Sigmoid colon (tissue), 7 donors: ENCODE measurements at places on chromosomes 2 and 18. TPM values are rescaled to one million over a fixed set of nuclear protein-coding genes. Genes with fewer than 3 reads are reported as not detected.

PCARE gene
- not detected for polyA plus RNA-seq

HDAC4 gene
- 1.8 TPM for polyA plus RNA-seq

CCDC148 gene
- polyA plus RNA-seq = 0.23 TPM

GTF3C2 gene
- 31.9 TPM for polyA plus RNA-seq
